Endodermal cell (in vitro differentiated cells): ENCODE measurements at places on chromosomes 5 and 9. TPM values are rescaled to one million over a fixed set of nuclear protein-coding genes. Genes with fewer than 3 reads are reported as not detected.

OR1J2 gene
- total RNA-seq: not detected in 2 replicates

TXNDC8 gene
- not detected in 3 replicates for total RNA-seq

FAM200C gene
- total RNA-seq: 2.7 to 3.7 TPM (median 3.5 TPM) in 3 replicates

FOXD4 gene
- total RNA-seq: 0.25 TPM in 1 of 3 replicates, not detected in the others

TNFAIP8 gene
- total RNA-seq: 29.6 and 29.9 TPM in 2 replicates

WWC1 gene
- 17.7 and 18.4 TPM in 2 replicates for total RNA-seq

ADCY2 gene
- total RNA-seq: 52.0 and 61.5 TPM in 2 replicates

IL5 gene
- not detected in 2 replicates for total RNA-seq

PCDHGA11 gene
- 8.2 to 9.3 TPM (median 8.5 TPM) in 3 replicates for total RNA-seq

SLC45A2 gene
- total RNA-seq: 0.20 and 0.27 TPM in 2 replicates

CSF1R gene
- 0.19 TPM in 1 of 3 replicates, not detected in the others for total RNA-seq

LMBRD2 gene
- total RNA-seq: 5.5 and 7.5 TPM in 2 replicates

MARVELD2 gene
- 28.8 to 39.3 TPM (median 38.0 TPM) in 3 replicates for total RNA-seq
